Cardiac fibroblast (primary cell): ENCODE measurements at places on chromosomes 12 and 14.

- DNase-seq = peak; percentile 76
Measured at GRCh38 chr12:42568952-42569915, 20.3 kb downstream of the PRICKLE1 start.

- no peak for DNase-seq
Measured at GRCh38 chr14:77180726-77181602, 634 bp upstream of the TMEM63C start.

GRCh38 chr12:68138480-68138879, 21.1 kb downstream of the IFNG start:
- DNase-seq = no peak

DNA sequence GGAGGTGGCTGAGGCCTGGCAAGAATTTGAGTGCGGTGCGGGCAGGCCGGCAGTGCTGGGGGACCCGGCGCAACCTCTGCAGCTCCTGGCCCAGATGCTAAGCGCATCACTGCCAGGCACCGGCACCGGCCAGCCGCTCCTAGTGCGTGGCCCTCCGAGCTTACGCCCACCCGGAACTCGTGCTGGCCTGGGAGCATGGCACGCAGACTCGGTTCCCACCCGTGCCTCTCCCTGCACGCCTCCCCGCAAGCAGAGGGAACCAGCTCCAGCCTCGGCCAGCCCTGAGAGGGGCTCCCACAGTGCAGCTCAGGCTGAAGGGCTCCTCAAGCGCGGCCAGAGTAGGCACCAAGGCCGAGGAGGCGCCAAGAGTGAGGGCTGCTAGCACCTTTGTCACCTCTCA, 63.7 kb downstream of the CCDC60 start:
- no peak for DNase-seq

GRCh38 chr12:12333407-12334366, 16.4 kb downstream of the MANSC1 start:
- DNase-seq = peak; percentile 70

DNA sequence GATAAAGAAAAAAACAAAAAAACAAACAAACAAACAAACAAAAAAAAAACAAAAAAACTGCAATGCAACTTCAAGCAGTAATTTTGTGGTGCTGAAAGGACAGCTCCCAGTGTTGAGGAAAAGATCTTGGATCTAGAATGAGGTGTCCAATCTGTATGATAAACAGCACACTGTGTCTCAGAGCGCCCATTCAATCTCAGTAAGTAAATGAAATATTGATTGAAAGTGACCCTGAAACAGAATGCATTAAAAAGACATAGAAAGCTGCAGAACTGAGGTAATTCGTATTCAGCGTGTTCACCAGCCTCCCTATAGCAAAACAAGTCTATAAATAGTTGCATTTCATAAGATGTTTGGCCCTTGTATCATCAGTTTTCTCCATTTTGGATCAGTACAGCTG, 153.0 kb downstream of the NOVA1 start:
- peak; percentile 30 for DNase-seq

- no peak for DNase-seq
Measured at GRCh38 chr14:69626132-69626500, 14.7 kb downstream of the SUSD6 start.

- no peak for DNase-seq
Measured at GRCh38 chr14:99874306-99874705, 81.1 kb downstream of the EML1 start.

GRCh38 chr12:75754698-75755097, 243.3 kb upstream of the KRR1 start:
- no peak for DNase-seq

GRCh38 chr12:76113800-76114757, 29.6 kb upstream of the NAP1L1 start:
- DNase-seq = peak; percentile 11

DNA sequence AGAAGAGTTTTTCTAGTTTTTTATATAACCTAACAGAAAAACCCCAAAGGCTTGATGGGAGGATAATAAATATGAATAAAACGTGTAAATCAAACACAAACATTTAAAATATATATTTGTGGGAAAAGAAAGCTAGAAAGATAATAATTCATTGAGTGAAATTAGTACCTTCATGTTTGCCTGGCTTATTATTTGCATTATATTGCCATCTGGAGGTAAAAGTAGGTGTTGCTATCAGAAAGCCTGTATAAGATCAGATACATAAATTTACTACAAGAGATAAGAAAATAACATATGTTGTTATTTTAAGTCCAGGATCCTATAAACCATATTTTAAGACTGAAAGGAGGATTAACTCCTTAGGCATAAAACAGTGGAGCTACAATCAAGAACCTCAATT, 77.7 kb downstream of the NTS start:
- DNase-seq = peak; percentile 20

DNA sequence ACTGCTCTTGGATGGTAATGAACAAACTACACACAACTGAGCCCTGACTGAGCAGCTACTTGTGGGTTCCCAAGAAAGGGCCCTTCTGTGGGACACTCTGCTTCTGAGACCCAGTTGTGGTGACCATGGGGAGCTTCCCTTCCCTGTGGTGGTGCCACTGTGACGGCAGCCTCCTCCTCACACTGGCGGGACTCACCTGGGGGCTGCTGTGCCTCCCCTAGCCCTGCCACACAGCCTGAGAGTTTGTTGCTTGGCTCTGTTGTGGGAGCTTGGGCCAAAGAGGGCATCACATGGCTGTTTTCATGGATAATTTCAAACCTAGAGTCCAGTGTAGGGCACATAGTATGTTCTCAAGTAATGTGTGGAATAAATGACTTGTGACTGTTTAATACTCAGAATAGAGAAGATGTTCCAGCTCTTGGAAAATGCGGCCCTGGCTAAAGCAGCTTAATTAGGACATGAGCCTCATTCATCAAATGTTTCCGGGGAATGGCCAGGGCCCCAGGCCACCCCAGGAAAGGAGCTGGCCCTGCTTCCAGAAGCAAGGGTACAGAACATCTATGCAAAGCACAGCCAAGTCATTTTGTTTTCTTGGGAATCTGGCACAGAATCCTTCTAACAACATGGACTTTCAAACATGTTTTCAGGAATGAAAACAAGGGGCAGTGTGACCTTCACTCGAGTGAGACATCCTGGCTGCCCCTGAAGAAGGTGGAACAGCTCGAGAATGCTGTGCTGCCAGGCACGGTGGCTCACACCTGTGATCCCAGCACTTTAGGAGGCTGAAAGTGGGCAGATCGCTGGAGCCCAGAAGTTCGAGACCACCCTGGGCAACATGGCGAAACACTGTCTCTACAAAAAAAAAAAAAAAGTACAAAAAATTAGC, 21.2 kb downstream of the ZFYVE21 start:
- no peak for DNase-seq

DNA sequence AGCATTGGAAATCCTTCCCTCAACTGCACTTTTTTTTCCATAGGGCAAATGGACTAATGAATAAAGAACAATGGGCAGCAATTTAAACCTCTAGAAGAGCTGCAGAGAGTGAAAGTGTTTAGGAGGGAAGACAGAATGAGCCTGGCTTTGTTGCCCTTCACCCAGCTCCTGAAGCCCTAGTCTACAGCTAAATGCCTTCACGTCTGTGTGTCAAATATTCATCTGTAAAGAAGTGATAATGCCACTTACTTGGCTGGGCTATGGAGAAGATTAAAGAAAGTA, 45.6 kb downstream of the FLRT2 start:
- no peak for DNase-seq

DNA sequence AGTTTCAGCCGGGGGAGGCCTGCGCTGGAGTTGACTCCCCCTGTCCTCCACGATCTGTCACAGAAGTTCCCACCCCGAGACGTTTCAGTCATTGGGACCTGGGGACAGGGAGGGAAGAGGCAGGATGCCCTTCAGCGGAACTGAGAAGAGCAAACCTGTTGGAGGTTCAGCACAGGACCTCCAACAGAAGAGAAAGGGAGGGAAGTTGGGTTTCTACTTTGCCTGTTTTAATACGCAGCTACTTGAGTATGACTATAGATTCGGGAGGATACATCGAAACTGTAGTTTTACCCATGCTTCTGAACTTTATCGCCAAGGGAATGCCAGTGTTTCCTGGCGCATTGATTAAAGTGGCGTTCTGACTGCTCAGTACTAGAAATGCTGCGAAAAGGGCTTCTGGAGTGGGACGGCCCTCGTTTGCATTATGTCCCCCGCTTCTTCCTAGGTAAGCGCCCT, 2.3 kb upstream of the DUSP6 start:
- peak; percentile 24 for DNase-seq

GRCh38 chr12:109617491-109617890, 43.9 kb downstream of the MVK start:
- no peak for DNase-seq

DNA sequence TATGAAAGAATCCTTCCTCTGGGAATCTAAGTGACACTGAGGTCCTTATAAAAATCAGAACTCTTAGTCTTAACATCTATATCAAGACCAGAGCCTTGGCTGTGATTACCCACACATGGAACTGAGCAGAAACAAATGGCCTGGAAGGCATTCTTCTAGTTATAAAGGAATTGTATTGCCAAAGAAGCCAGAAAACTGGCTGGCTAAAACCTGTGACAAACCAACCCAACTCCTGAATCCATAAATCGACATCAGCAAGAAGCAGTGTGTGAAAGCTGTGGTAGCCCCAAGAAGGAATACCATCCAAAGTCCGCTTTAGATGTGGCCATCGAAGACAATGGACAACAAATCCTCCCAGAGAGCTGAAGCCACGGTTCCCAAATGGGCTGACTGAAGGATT, 97.9 kb upstream of the CCDC91 start:
- DNase-seq = no peak

DNA sequence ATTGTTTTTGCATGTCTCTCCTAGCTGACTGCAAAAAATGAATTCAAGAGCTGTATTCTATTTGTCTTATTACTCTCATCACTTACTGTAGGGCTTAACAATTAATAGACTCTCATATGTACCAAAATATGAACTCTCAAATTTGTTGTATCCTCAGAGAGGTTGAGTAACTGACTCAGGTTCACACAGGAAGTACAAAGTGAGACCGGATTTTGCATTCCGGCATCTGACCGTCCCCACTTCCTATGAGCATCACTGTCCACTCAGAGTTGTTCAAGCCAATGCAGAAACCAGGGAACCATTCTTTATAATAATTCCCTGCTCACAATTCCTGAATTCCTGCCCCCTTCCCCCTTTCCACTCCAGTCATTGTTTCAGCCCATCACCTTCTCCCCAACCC, 113.3 kb upstream of the AMIGO2 start:
- peak; percentile 10 for DNase-seq

DNA sequence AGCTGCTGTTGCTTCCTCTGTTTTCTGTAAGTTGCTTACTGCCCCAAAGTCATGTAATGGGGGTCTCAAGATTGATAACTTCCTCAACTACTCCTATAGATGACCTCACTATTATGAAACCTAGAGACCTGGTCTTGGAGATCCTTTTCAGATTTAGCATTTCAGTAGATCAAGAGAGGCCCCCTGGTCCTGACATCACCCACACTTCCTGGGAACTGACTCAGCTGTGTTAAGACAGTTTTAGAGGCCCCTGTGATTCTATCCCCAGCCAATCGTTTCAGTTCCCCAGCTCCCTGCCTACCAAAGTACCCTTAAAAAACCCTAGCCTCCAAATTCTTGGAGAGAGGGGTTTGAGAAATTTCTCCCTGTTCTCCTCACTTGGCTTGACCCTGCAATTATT, 9.2 kb upstream of the ARG2 start:
- DNase-seq = no peak

GRCh38 chr12:25686351-25686750, 133.3 kb upstream of the LMNTD1 start:
- no peak for DNase-seq

DNA sequence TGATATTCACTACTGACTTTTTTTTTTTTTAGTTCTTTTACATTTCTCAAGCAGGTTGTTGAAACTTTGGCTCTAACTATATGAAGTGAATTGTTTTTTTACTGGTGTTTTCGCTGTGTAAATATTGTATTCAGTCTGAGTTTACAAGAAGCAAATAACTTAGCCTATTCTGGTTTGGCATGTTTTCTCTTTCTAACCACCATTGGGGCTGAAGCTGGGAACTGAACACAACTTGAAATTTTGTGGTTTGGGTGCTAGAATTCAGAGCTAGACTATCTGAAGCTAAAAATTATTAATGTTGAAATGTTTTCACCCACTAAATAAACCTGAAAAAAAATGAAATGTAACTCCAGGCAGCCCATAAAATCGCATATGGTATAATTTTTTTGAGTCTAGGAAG, 37.2 kb downstream of the RAD51B start:
- DNase-seq = no peak

DNA sequence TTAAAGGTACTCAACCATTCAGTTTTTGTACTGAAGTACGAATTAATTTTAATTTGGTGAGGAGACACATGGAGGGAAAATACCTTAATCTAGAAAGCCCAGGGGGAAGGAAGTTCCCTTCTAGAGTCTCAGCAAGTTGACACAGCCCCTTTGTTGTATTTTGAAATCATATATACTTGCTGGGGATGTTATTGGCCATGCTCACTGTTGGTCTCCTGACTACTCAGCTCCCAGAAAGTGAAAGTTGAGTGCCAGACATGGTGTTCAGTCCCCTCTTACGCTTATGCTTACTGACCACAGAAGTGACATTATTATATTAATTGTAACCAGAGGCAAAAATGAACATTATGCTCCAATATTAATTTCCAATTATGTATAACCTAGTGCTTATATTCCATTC, 28.1 kb downstream of the ARF6 start:
- DNase-seq = no peak

GRCh38 chr12:3458041-3458440, 33.0 kb upstream of the PRMT8 start:
- DNase-seq = no peak

- DNase-seq = peak; percentile 16
Measured at GRCh38 chr14:77409131-77409533, 14.2 kb downstream of the NOXRED1 start.

GRCh38 chr12:109680264-109681005, 33.2 kb upstream of the FAM222A start:
- no peak for DNase-seq

DNA sequence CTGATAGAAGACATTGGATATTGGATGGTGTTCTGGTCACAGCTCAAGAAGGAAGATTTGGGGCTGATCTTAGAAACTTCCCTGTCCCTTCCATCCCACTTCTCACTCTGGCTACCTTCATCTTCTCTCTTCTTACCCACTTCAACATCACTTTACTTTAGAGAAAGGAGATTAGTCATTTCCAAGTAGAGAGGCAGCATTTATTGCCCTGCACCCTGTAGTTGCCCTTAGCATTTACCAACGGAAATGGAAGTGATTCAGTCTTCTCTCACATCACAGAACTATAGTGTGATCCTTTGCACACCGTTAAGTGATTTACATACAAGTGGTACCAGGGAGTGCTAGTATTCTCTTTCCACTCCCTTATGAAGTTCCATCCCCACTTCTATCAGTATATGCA, 52.4 kb downstream of the PHLDA1 start:
- peak; percentile 70 for DNase-seq

- DNase-seq = no peak
Measured at GRCh38 chr12:102564026-102564425, 83.7 kb upstream of the IGF1 start.
